ENCODE measurements at places on chromosomes 12 and 14.

GRCh38 chr12:2547273-2548044 is 247.3 kb upstream of the FKBP4 start:
- no peak for DNase-seq

GRCh38 chr12:10672231-10672868 is 1.5 kb downstream of the STYK1 start:
- DNase-seq, result no peak

- DNase-seq, result peak; percentile 13
Observed at GRCh38 chr14:22099942-22100763, 426.5 kb upstream of the OR4E1 start.

GRCh38 chr12:123077298-123078119 is 73.4 kb downstream of the PITPNM2 start:
- DNase-seq, result no peak

- DNase-seq, result no peak
Observed at GRCh38 chr12:123832052-123832451, 70.0 kb downstream of the DNAH10 start.

DNA sequence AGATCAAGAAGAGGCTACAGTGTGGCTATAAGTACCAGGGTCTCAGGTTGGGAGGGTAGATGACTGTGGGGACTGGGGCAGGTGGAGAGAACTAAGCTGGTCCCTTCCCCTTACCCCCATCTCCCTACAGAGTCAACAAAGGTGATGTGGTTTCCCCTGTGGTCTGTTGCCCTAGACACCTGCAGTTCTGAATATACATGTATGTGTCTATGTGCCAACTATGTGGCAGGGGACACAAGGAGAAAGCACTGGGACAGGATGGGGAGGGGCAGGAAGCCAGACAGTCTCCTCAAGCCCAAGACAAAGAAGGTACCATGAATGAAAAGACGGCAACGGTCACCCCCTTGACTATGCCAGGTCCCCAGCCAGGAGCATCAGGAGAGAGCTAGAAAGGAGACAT is 4.5 kb upstream of the HDAC7 start:
- DNase-seq, result no peak

DNA sequence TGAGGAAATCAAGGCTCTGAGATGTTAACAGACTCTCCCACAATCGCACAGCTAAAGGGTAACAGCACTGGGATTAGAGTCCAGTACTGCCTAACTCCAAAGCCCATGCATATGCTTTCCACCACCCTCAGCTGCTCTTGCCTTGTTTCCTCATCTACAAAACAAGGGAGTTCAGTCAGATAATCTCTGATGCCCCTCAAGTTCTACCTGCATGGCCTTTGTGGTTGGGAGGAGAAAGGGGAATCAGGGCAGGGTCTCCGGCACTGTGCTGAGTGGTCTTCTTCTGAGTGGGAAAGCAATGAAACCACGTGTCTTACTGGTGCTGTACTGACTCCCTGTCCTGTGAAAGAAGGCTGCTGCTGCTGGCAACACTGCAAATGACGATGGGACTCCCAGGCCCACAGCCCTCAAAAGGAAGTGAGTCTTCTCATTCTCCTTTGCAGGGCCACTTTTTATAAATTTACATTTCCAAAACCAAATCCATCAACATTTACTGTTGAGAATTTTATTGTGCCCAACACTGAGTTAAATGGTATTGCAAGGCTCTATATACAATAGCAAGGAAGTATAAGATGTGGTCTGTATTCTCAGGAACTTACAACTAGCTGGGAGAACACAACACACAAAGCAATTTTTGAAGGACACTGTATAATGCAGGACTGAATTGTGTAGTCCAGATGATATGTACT is 19.7 kb upstream of the DUSP16 start:
- DNase-seq, result no peak

- DNase-seq, result no peak
Observed at GRCh38 chr12:107169200-107169599, 75.9 kb upstream of the CRY1 start.

DNA sequence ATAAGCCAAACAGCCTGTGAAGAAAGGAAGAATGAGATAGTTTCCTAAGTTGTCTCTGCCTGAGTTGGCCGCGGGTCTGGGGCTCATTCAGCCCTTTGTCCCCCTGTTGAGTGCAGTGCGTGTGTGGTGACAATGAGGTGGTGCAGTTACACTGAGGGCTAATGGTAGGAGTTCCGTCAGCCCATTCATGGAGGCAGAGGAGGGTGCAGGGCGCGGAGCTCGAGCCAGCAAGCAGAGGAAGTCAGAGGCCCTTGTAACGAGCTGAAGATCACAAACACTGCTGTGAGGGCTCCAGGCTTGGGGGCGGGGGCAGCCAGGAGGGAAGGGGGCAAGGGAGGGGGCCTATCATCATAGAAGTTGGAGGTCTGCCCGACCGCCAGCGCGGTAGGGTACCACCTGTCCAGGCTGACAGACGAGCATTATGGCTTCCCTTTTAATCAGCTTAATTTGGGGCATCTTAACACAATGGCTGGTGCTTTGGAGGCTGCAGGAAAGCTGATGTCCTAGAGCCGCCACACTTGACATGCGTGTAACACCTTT is 20.5 kb downstream of the CCND2 start:
- no peak for DNase-seq

- DNase-seq, result no peak
Observed at GRCh38 chr14:90692826-90693225, 123.4 kb downstream of the TTC7B start.

GRCh38 chr12:26466726-26467125 is 271.4 kb downstream of the SSPN start:
- DNase-seq, result no peak

GRCh38 chr14:28542040-28542439 is 224.5 kb upstream of the FOXG1 start:
- DNase-seq, result no peak

GRCh38 chr14:56044196-56044595 is 74.0 kb upstream of the PELI2 start:
- no peak for DNase-seq

DNA sequence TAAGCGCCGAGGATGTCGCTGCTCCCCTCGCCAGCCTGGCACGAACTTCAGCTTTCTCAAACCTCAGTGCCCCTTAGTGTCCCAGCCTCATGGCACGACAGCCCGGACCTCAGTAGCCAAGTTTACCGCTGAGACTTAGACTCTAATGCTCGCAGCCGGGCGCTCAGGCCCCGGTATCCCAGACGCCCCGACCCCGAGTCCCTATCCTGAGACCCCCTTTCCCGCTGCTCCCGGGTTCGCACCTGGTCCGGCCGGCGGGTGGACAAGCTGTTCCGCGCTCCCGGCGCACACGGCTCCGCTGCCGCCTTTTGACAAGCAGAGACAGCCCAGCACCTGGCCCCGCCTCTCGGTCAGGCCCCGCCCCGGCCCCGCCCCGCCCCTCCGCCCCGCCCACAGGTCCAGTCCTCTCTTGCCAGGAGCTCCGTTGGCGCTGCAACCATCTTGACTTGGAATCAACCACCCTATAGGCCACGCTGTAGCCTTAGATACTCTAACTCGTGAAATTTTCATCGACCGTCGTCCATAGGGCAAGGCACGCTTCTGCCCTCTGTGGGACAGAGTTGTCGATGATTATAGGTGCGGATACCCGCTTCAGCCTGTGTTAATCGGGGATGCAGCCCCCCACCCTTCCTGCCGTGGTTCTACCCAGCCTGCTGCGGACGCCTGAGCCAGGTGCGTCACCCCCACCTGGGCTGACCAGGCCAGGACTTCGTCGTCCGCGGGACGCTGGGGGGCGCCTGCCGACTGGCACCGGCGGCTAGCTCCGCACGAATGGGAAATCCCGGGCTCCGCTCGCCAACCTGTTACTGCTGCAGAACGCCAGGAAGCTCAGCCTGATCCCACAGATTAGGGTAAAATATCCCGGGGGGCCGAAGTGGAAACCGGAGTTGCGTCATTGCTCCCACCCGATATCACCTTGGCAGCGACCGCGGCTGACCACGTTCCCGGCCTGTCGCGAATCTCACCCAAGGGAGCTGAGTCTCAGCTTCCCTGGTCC is at the start of gene VDR:
Gene VDR, minus strand, starts transcription at position 282 of the 997 bp plus-strand sequence. CDS start 25,881 bp downstream, outside the sequence.
- peak; percentile 43 for DNase-seq

GRCh38 chr12:104877103-104877705 is 80.9 kb downstream of the SLC41A2 start:
- DNase-seq, result peak; percentile 12

DNA sequence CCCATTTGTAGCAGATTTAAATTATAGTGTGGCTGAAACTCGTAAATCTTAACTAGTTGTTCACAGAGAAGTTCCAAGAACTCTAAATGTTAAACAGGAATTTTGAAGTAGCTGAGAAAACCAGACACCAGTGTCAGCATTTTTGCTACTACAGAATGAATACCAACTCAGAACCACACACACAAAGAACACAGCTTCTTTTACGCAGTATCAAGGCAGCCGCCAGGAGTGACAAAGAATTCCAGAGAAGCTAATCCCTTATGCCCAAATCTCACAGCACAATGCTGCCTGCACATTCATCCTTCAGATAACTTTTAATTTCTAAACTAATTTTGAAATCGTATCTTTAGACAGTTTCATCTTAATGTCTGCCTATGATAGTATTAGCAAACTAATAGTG is 37.4 kb downstream of the SLC6A15 start:
- DNase-seq, result no peak

- no peak for DNase-seq
Observed at GRCh38 chr12:29799591-29799990, 15.8 kb upstream of the TMTC1 start.

DNA sequence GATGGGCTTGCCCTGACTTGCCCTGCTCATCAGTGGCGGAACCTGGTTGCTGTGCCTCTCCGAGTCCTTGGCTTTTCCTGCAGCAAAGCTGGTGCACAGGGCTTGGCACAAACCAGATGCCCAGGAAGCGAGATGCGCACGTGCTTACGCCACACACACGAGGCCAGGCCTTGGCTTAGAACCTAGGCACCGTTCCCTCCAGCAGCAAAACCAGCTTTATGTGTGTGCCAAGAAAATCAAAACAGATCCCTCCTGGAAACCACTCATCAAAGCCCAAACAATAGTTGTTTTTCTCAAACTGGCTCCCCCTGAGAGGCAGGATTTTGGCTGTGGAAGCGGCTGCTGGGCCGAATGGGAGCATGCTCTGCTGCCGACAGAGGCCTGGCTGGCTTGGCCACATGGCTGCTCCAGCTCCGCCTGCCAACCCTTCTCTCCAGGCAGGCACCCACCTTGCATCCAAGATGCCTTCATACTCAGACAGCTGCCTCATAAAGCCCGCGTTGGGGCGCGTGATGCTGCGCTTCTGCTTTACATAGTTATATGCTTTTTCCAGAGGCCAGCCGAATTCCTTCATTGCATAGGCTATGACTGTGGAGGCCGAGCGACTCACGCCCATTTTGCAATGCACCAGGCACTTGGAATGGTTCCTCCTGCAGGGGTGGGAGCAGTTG is 58.7 kb downstream of the SSH1 start:
- DNase-seq, result peak; percentile 85

DNA sequence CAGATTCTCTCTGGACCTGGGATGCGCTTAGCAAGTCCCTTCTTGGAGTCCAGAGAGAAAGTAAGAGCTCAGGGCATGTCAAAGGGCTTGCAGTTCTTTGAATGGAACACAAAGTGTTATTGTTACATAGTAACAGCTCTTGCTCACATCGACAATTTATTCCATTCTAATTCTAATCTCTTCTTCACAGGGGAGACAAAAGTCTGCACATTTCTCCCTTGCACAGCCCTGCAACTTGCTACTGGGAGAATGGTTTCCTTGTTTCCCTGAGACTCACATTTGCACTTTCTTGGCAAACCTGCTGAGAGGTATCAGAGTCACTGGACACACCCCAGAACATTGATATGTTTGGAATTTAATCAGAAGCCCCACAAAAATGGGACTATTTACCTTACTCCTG is 209.9 kb upstream of the IGF1 start:
- DNase-seq, result no peak

DNA sequence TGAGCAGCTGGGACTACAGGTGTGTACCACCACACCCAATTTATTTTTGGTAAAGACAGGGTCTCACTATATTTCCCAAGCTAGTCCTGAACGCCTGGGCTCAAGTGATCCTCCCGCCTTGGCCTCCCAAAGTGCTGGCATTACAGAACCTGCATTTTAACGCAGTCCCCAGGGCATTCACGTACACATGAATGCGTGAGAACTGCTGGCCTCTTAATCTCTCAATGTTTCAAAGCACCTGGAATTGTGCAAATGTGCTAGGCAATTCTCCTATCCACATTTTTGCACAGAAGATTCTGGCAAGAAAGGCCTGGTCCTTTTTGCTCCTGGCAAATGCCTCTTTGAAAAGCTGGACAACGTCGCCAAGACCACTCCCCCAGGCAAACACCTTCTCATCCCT is 35.2 kb downstream of the TESC start:
- DNase-seq, result no peak

DNA sequence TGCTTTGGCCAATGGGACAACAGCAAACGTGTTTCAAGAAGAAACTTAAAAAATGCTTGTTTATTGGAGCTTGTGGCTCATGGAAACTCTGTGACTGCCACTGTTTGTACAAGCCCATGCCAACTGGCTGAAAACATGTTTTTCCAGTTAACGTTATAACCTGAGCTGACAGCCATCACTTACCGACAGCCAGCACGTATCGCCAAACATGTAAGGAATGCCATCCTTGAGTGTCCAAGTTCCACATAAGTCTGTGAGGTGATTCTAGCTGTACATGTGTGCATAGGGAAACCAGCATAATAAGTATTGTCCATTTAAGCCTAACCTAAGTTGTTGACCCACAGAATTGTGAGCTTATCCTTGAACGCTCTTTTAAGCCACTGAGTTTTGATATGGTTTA is 596.9 kb downstream of the TRHDE start:
- no peak for DNase-seq

GRCh38 chr12:3405821-3406220 is 85.2 kb upstream of the PRMT8 start:
- DNase-seq, result no peak

DNA sequence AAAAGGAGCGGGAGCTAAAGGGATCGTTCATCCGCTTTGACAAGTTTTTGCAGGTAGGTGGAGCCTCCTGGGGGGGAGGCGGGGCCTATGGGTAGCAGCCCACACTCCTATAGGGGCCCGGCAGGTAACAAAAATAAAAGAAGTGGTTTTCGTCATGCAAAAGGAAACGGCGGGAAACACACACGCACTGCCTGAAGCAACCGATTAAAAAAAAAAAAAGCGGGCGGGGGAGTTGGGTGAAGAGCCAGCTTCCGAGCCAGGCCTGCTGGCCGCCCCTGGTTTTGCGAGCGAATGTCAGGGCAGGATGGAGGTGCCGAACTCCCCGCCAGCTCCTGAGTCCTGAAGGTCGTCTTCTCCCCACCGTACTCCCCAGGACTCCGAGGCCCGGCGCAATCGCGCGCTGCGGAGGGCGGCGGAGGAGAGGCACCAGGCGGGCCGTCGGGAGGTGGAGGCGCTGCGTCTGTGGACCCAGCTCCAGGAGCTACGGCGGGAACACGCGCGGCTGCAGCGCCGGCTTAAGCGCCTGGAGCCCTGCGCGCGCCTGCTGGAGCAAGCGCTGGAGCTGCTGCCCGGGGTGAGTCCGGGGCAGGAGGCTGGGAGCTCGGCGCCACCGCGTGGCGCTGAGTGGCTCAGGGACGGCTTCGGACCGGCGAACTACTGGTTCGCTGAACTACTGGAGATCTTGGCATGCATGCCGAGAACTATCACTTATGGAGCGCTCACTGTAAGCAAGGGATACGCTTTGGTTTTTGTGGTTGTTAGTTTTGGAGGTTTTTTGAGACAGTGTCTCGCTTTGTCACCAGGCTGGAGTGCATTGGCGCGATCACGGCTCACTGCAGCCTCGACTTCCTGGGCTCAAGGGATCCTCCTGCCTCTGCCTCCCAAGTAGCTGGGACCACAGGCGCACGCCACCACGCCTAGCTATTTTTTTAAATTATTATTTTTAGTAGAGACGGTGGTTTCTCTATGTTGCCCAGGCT is 3.6 kb downstream of the CFAP73 start:
- DNase-seq, result peak; percentile 48
